GM23248 (cell line): ENCODE measurements at places on chromosomes 11 and 22. TPM values are rescaled to one million over a fixed set of nuclear protein-coding genes. Genes with fewer than 3 reads are reported as not detected.

The OR4C3 gene
- total RNA-seq, result not detected in 2 replicates

The NARS2 gene
- 13.0 and 15.3 TPM in 2 replicates for total RNA-seq

The MAFF gene
- total RNA-seq, result 68.1 and 73.0 TPM in 2 replicates

The C11orf87 gene
- total RNA-seq, result 0.65 and 0.76 TPM in 2 replicates

The HYLS1 gene
- 4.6 and 6.2 TPM in 2 replicates for total RNA-seq

The ARHGAP20 gene
- 0.76 and 0.97 TPM in 2 replicates for total RNA-seq

The AGBL2 gene
- total RNA-seq, result 0.63 and 2.7 TPM in 2 replicates

The PNPLA5 gene
- total RNA-seq, result not detected in 2 replicates

The OR52I2 gene
- not detected in 2 replicates for total RNA-seq

The FAM111B gene
- total RNA-seq, result 2.1 and 4.5 TPM in 2 replicates

The SNU13 gene
- 113 and 136 TPM in 2 replicates for total RNA-seq

The PYGM gene
- not detected in 2 replicates for total RNA-seq

The CRYAB gene
- total RNA-seq, result 91.0 and 104 TPM in 2 replicates

The SPTBN2 gene
- 0.13 and 0.22 TPM in 2 replicates for total RNA-seq

The VSIG2 gene
- total RNA-seq, result not detected in 2 replicates
